ENCODE measurements at places on chromosomes 5 and 9. TPM values are rescaled to one million over a fixed set of nuclear protein-coding genes. Genes with fewer than 3 reads are reported as not detected.

GRCh38 chr9:115391168-115391825 lies 273.3 kb upstream of the TNC start:
- no peak overlapping the region for H3K27ac ChIP-seq
- no peaks in the 10 kb centered on the region for H3K27me3 ChIP-seq
- no peaks in the 10 kb centered on the region for H3K4me1 ChIP-seq
- DNase-seq: no peak

DNA sequence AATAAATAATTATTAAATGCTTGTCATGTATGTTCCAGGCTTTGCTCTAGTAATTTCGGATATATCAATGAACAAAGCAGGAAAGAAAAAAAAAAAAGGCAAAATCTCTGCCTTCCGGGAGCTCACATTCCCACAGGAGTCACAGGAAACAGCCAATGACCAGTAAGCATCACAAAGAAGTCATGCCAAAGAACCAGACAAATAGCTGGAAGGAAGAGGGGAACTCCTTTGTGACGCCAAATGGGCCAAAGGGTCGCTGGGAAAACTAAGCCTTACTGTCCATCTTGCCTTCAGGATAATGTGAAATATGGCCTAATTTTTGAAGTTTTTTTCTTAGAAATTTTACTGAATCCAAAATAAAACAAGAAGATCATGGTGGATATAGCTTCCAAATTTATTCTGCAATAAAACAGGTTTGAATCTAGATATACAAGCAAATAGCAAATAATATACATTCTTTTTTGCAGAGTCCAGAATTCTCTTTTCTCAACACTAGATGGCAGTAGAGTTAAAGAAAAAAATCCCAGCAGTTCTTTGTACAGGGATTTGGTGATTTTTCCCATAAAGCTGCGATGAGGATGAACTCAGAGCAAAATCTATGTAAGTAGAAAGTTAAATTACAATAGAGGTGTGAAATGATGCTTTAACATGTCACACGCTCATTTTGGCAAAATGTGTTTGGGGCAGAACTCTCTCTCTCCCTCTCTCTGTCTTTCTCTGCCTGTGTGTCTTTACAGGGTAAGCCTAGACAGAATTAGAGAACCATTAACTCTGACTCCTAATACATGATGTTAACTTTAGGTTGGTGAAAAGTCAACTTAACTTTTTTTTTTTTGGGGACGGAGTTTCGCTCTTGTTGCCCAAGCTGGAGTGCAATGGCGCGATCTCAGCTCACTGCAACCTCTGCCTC lies 60.0 kb upstream of the TUT7 start:
- H3K27me3 ChIP-seq: no peaks in the 10 kb centered on the region
- H3K4me3 ChIP-seq: no peak overlapping the region
- no peaks in the 10 kb centered on the region for H3K36me3 ChIP-seq
- no peak overlapping the region for H3K27ac ChIP-seq
- peaks cover 4% of the 10 kb centered on the region for H3K4me1 ChIP-seq

DNA sequence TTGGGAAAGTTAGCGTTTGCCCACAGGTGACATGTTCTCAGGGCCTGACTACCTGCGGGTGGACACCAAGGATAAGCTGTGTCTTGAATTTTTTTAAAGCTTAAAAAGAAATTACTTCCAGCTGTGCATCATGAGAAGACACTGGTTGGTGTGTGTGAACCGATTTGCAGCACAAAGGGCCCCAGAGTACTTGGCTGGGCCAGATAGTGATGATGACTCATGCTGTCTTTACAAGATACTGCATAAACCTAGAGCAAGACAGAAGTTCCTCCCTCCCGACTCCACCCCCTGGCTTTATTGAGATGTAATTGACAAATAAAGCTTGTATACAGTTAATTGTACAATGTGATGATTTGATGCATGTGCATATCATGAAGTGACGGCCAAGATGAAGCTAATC lies 212.8 kb downstream of the NXNL2 start:
- no peak overlapping the region for H3K4me3 ChIP-seq
- H3K27me3 ChIP-seq: peaks cover 24% of the 10 kb centered on the region
- peaks cover 34% of the 10 kb centered on the region for H3K4me1 ChIP-seq
- no peak overlapping the region for H3K27ac ChIP-seq
- no peak for DNase-seq
- H3K36me3 ChIP-seq: no peaks in the 10 kb centered on the region

DNA sequence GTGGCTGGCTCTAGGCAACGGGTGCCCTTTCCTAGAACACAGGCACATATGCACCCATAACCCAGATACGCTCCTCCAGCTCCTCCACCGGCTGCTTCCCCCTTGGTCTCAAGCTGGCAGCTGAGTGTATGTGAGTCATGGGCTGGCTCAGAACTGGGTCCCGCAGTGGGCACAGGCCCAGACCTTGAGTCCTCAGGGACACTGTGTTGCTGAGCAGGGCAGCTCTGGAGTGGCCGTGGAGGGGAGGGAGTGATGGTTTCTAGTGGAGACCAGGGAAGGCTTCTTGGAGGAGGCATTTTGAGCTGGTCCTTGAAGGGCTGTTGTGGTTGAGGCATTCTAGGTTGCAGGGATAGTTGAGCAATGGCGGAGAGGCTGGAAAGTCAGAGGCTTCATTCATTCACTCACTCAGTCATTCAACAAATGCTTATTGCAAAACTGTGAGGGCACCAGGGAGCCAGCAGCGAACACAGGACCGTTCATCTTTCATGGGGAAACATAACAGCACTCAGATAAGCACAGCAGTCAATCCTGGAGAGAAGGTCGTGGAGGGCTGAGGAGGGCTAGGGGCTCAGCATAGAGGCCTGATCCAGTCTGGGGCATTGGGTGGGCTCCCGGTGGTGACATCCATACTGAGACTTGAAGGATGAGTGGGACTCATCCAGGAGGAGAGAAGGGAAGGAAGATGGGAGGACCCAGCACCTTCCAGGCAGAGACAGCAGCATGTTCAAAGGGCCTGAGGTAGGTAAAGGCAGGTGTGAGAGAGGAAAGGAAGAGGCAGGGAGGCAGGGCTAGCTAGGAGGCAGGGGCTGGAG lies 2.4 kb downstream of the BBLN start:
- peak overlapping the region; percentile 76 for H3K4me3 ChIP-seq
- DNase-seq: no peak
- no peaks in the 10 kb centered on the region for H3K27me3 ChIP-seq
- peak overlapping the region; percentile 68 for H3K27ac ChIP-seq
- peaks cover 5% of the 10 kb centered on the region for H3K4me1 ChIP-seq
- peaks cover 8% of the 10 kb centered on the region for H3K36me3 ChIP-seq

DNA sequence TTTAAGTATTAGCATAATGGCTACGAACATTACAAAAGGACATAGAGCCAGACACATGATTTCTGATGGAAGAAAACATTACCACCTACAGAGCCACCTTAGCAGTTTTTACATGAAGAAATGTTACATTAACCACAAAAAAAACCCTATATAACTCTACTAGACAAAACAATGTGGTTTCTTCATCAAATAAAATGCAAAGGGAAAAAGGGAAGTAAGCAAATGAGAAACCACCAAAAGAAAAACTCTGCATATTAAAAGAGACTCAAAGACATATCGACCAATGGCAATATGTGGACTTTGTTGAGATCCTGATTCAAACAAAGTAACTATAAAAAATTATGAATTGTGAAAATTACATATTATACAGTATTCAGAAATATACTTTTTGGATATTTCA lies 132.7 kb downstream of the TSSK1B start:
- no peak overlapping the region for H3K27ac ChIP-seq
- peaks cover 3% of the 10 kb centered on the region for H3K36me3 ChIP-seq
- H3K27me3 ChIP-seq: peaks cover 6% of the 10 kb centered on the region
- no peak for DNase-seq
- no peaks in the 10 kb centered on the region for H3K4me1 ChIP-seq

- peaks cover 3% of the 10 kb centered on the region for H3K27me3 ChIP-seq
- peak overlapping the region; percentile 44 for H3K27ac ChIP-seq
- no peak for DNase-seq
- no peaks in the 10 kb centered on the region for H3K36me3 ChIP-seq
Measured at GRCh38 chr9:128361296-128361985, 9.7 kb upstream of the URM1 start.

GRCh38 chr5:109478830-109479229 lies 69.1 kb upstream of the PJA2 start:
- H3K27ac ChIP-seq: no peak overlapping the region
- DNase-seq: no peak
- no peaks in the 10 kb centered on the region for H3K27me3 ChIP-seq
- no peaks in the 10 kb centered on the region for H3K36me3 ChIP-seq

ORM2 gene
- total RNA-seq: not detected

NSG2 gene
- total RNA-seq: 3.1 TPM

- no peaks in the 10 kb centered on the region for H3K27me3 ChIP-seq
- peaks cover 2% of the 10 kb centered on the region for H3K36me3 ChIP-seq
- no peak overlapping the region for H3K4me3 ChIP-seq
- no peak for DNase-seq
- H3K4me1 ChIP-seq: no peaks in the 10 kb centered on the region
Measured at GRCh38 chr9:22512495-22512894, 65.9 kb downstream of the DMRTA1 start.

All from neural crest cell (in vitro differentiated cells).